ENCODE measurements at places on chromosomes 7 and 10.

DNA sequence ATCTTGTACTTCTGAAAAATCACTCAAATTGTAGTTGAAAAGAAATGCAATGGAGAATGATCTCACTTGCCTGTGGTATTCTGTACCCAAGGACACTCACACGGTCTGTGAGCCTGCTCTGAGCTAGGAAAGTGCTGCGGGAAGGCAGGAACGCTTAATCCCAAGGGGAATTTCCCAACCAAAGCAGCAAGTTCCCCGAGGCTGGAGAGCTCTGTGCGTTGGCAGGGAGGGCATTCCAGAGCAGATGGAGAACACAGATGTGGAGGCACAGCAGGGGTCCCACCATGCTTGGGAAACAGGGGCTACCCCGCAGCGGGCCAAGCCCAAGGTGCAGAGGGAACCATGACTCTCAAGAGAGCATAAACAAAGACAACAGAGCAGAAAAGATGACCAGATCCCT, 13.6 kb downstream of the SVIL start:
- DNase-seq: no peak

GRCh38 chr7:50302486-50303334, 1.8 kb upstream of the IKZF1 start:
- DNase-seq: no peak

- DNase-seq: no peak
Observed at GRCh38 chr7:107810626-107811025, 7.6 kb upstream of the SLC26A3 start.

GRCh38 chr7:30172451-30172850, 37.7 kb downstream of the MTURN start:
- DNase-seq: no peak

GRCh38 chr7:137935884-137936508, 65.9 kb downstream of the CREB3L2 start:
- no peak for DNase-seq

DNA sequence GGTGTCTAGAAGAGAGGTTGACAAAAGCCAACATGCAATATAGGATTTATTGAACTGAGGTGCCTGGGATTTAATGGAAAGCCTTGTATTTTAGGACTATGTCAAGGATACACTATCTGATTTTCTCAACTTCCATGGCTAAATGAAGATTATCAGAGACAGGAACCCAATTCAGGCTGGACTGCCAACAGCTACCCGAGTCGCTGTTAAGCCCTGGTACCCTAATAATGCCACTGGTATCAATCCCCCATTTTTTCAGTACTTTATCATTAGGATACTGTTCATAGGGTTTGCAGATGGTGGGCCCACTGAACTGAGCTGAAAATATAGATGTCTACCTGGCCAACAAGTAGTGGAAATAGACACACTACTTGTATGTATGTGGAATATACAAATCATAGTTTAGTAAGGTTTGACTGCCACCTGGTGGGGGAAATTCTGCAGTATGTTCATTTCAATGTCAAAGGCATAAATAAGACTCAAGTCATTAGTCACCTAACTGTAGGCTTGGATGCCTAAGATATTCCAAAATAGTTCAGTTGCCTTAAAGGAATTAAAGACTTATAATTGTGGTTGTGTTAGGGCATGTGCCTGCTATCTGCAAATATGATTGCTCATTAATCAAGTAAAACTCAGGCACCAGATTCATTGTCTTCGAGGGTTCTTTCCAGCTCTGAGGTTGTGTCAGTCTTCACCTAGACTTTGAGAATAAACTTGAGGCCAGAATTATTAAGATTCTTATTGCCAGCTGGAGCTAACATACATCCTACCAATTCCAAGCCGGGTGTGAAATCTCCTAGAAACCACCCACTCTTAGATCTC, 34.1 kb upstream of the NOBOX start:
- peak; percentile 63 for DNase-seq

DNA sequence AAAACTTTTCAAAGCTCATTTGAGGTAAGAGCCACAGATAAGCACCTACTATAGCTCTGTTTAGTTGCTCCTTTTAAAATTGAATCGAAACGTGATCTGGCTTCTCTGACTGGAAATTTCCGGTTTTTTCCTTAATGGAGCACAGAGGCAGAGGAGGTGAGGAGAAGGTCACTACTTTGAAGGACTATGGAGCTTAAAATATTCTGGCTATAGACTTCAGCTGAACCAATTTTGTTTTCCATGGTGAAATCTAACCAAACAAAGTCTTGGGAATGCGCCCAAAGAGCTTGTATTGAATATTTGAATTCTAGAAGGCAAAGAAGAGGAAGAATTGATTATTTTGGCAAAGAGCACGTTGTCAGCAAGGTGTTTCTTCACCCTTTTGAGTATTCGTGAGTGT, 711.1 kb downstream of the SUGCT start:
- no peak for DNase-seq

GRCh38 chr10:120253131-120253530, 203.9 kb upstream of the PLPP4 start:
- DNase-seq: no peak

- DNase-seq: no peak
Observed at GRCh38 chr7:52100-52499, 140.3 kb upstream of the FAM20C start.

DNA sequence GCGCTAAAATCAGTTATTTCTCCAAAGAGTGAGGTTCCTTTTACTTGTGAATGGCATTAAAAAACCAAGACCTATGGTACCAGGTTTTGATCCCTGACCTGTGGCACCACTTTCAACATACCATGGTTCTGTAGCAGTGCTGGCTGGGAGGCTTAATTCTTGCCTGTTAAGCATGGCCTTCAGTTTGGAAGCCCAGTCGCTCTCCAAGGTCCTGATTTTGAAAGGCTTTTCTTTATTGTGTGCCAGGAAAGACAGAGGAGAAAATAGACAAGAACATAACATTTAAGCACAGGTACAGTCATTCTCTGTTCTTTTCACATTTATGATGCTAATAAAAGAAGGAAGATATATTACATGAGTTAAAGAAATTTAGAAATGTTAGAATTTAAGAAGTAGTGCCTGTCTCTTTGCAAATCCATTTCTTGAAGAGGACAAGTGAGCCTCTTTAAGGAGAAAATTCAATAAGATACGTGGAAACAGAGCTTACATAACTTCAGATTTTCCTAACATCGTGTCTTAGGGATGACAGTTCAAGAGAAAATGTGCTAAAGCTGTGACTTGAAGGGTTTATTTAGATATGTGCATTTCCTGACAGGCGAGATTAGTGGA, 357.6 kb downstream of the DPP6 start:
- no peak for DNase-seq

GRCh38 chr7:23530405-23530804, 1.4 kb downstream of the TRA2A start:
- no peak for DNase-seq

GRCh38 chr7:70014472-70015177, 416.4 kb downstream of the AUTS2 start:
- DNase-seq: no peak

DNA sequence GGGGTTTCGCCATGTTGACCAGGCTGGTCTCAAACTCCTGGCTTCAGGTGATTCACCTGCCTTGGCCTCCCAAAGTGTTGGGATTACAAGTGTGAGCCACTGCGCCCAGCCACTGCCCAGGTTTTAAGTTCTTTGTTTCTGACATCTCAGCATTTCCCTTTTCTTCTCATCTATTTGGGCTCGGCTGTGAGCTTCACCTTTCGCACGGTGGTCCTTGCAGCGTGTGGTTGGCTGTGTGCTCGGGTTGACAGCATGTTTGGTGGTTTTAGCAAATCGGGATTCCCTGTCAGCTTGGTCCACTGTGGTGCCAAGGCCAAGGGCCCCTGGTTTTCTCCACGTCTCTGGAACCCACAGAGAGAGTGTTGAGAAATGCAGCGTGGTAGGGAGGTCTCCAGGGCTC, 138.8 kb downstream of the DNAJB6 start:
- no peak for DNase-seq

- no peak for DNase-seq
Observed at GRCh38 chr7:18901351-18901750, 216.1 kb downstream of the TWIST1 start.

- no peak for DNase-seq
Observed at GRCh38 chr10:4511509-4511908, 314.5 kb upstream of the AKR1E2 start.

DNA sequence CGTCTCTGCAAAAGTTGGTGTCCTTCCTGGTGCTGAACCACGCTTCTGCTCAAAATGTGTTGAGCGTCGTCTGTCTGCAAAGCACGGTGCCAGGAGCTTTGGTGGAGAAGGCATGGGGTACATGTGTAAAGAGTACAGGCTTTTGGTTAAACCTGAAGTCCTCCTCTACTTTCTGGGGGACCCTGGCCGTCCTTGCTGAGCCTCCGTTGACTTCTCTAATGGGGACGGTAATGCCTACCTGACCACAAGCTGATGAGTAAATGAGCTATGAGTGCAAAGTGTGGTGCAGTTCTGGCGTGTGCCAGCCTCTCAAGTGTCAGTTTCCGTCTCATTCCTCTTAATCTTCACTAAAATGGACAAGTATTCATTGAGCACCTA, 527 bp upstream of the HERPUD2 start:
- DNase-seq: no peak

GRCh38 chr10:97644936-97645335, 4.5 kb downstream of the PI4K2A start:
- no peak for DNase-seq

GRCh38 chr7:101382937-101383336, 20.3 kb downstream of the COL26A1 start:
- no peak for DNase-seq

DNA sequence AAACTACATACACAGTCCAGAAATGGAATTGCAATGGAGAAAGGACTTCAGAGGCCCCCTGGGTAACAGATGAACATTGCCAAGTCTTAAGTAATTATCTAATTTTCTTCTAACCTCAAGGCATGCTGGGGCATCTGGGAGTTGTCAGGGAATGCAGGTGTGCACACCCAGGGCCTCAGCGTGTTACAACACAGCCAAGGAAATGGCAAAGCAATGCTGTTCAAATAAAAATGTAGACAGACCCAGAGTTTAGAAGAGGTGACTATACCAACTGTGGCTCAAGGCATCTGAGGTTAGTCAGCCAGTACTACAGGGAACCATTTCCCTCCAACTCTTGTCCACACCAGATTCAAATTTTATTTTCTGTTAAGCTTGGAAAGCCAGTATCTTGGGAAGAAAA, 73.6 kb downstream of the CCDC3 start:
- DNase-seq: no peak

- DNase-seq: no peak
Observed at GRCh38 chr7:27576360-27576944, 86.2 kb downstream of the HIBADH start.

DNA sequence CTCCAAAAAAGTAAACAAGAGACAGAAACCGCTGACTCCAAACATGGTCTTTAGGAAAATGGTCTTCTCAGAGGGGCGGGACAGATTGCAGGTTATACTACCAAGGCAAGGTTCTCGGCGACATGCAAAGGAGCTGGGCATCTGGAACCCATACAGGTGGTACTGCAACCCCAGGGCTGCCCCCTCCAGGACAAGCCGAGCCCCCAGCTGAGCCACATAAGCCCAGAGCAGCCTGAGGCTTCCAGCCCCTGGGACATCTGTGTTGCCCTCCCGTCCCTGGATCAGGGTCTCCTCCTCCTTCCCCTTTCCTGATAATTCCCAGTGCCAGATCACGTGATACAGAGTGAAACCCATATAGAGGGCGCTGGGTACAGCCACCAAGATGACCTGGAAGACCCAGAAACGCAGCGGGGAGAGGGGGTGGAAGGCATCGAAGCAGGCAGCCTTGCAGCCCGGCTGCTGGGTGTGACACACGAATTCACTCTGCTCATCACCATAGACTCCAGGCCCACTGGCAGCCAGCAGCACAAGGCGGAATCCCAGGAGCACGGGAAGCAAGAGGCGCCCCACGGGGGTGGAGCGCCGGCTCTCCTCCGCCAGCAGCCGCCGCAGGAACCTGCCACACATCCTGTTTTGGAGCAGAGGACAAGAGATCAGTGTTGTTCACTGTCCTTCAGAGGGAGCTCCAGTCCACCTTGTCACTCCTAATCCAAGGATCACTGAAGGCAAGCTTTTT, at the start of gene GJC3:
Gene GJC3 (minus strand): TSS at position 627 of the 736 bp plus-strand sequence. CDS start 0 bp downstream, at position 627.
- DNase-seq: no peak

GRCh38 chr10:6721480-6721879, 141.4 kb upstream of the PRKCQ start:
- DNase-seq: no peak

GRCh38 chr7:20317413-20317812, 13.3 kb upstream of the ITGB8 start:
- DNase-seq: no peak

GRCh38 chr7:20264623-20265022, 47.4 kb upstream of the MACC1 start:
- no peak for DNase-seq

GRCh38 chr7:140484951-140485499, 5.7 kb upstream of the MKRN1 start:
- DNase-seq: no peak

DNA sequence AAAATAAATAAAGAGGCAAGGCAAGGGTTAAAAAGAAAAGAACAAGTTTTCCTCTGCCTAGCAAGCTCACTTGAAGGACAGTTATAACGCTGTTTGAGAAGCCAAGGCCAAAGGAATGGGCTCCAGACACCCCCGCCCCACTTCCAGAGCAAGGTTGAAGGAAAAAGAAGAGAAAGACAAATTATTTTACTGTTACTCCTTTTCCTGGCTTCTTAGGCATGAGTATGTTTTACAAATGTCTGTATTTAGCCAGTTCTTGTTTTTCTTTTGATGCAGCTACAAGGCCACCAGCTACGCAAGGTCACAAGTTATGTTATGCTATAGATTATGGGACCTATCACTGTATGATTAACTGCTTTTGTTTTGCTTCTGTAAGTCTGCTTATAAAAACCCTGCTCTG, 94.6 kb downstream of the ZNF22 start:
- DNase-seq: no peak

- DNase-seq: no peak
Observed at GRCh38 chr10:84329196-84329611, 815 bp downstream of the CCSER2 start.

GRCh38 chr7:141362580-141363435, 188.4 kb upstream of the AGK start:
- DNase-seq: no peak

GRCh38 chr10:60185421-60185820, 204.3 kb downstream of the ANK3 start:
- no peak for DNase-seq

- no peak for DNase-seq
Observed at GRCh38 chr10:71217266-71218045, 5.1 kb downstream of the UNC5B start.

GRCh38 chr10:113534423-113534822, 18.4 kb upstream of the HABP2 start:
- no peak for DNase-seq

- DNase-seq: no peak
Observed at GRCh38 chr10:126179637-126180036, 208.6 kb downstream of the ADAM12 start.

- no peak for DNase-seq
Observed at GRCh38 chr10:12062754-12063482, 5.8 kb upstream of the DHTKD1 start.

- no peak for DNase-seq
Observed at GRCh38 chr7:2109251-2109872, 123.4 kb downstream of the MAD1L1 start.
